ENCODE measurements at places on chromosomes 5 and 9. TPM values are rescaled to one million over a fixed set of nuclear protein-coding genes. Genes with fewer than 3 reads are reported as not detected.
A peak's percentile ranks its signal among the peaks of the same experiment; 100 is the strongest.

The IRX2 gene
- total RNA-seq, result 143 TPM

The FAM174A gene
- 18.5 TPM for total RNA-seq

The PCDHGB2 gene
- 9.9 TPM for total RNA-seq

The FOXD4L3 gene
- not detected for total RNA-seq

The UNC13B gene
- 51.9 TPM for total RNA-seq

The MAMDC2 gene
- 91.4 TPM for total RNA-seq

The CCDC183 gene
- 1.7 TPM for total RNA-seq

The CAMK4 gene
- 16.9 TPM for total RNA-seq

GRCh38 chr5:136011414-136012001 lies 17.3 kb upstream of the TGFBI start:
- H3K4me1 ChIP-seq, result peaks cover 42% of the 10 kb centered on the region
- DNase-seq, result no peak
- H3K27me3 ChIP-seq, result no peaks in the 10 kb centered on the region
- no peak overlapping the region for H3K4me3 ChIP-seq
- H3K36me3 ChIP-seq, result no peaks in the 10 kb centered on the region

- H3K4me3 ChIP-seq, result peak overlapping the region; percentile 50
- no peaks in the 10 kb centered on the region for H3K36me3 ChIP-seq
Measured at GRCh38 chr5:181217803-181218062, 5.3 kb upstream of the TRIM41 start.

DNA sequence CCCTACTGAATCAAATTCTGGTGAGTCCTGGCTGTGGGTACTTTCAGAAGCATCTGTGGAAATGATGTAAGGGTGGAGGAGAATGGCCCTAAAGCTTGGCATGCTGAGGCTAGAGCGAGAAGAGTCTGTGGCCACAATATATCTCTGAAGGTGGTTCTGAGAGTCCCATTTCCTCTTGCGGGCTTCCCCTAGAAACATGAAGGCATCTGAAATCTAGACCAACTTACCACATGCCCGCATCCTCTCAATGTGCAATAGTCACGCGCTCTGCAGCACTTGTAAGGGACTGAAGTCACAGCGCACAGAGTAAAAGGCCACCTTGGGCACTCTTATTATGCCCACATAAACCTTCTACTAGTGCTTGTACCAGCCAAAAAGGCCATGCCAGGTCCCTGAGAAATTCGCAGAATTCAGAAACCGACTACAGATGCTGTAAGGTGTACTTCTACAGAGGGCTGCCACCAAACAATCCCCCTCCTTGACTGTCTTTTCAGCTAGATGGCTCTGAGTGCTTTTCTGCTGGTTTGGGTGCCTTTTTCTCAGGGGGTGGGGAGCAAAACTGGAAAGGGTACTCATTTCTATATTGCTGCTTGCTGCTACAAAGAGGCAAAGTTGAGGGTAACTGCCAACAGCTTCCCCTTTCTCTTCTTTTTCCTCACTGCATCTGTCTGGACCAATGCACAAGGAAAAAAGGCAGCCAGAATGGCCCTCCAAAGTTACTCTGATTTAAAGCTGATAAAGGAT lies 107.3 kb downstream of the ZDHHC21 start:
- no peak for DNase-seq
- no peaks in the 10 kb centered on the region for H3K36me3 ChIP-seq
- no peak overlapping the region for H3K4me3 ChIP-seq
- no peaks in the 10 kb centered on the region for H3K4me1 ChIP-seq
- H3K27me3 ChIP-seq, result no peaks in the 10 kb centered on the region

GRCh38 chr5:115758356-115758755 lies 58.1 kb downstream of the CDO1 start:
- no peaks in the 10 kb centered on the region for H3K27me3 ChIP-seq
- no peak overlapping the region for H3K27ac ChIP-seq
- H3K4me1 ChIP-seq, result no peaks in the 10 kb centered on the region
- H3K4me3 ChIP-seq, result no peak overlapping the region
- no peaks in the 10 kb centered on the region for H3K36me3 ChIP-seq

- H3K36me3 ChIP-seq, result no peaks in the 10 kb centered on the region
- no peak for DNase-seq
- no peaks in the 10 kb centered on the region for H3K4me1 ChIP-seq
- no peaks in the 10 kb centered on the region for H3K27me3 ChIP-seq
- no peak overlapping the region for H3K4me3 ChIP-seq
- no peak overlapping the region for H3K27ac ChIP-seq
Measured at GRCh38 chr5:4198461-4198860, 602.8 kb downstream of the IRX1 start.

DNA sequence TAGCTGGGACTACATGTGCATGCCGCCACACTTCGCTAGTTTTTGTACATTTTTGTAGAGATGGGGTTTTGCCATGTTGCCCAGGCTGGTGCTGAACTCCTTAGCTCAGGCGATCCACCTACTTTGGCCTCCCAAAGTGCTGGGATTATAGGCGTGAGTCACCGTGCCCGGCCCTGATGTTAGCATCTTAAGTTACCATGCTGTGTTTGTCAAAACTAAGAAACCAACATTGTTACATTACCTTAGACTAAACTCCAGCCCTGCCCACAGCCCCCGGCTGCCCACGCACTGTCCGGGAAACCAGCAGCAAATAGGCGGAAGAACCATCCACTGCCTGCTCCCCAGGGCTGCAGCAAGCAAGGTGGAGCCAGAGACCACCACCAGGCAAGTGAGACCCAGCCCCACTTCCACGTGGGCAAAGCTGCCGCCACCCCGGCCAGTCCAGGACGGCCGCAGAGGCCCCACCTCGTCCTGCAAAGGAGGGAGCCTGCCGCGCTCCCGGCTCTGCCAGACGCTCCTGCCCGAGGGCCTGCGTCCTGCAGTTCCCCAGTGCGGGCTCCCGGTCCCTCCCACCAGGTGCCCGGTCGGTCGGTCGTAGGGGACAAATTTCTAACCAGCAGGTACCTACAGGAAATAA lies 35.7 kb upstream of the TXN start:
- no peak overlapping the region for H3K4me3 ChIP-seq
- H3K36me3 ChIP-seq, result no peaks in the 10 kb centered on the region
- no peaks in the 10 kb centered on the region for H3K27me3 ChIP-seq
- no peak for DNase-seq
- no peaks in the 10 kb centered on the region for H3K4me1 ChIP-seq
- no peak overlapping the region for H3K27ac ChIP-seq

GRCh38 chr5:167936944-167937634 lies 354.4 kb upstream of the WWC1 start:
- H3K36me3 ChIP-seq, result no peaks in the 10 kb centered on the region
- no peak overlapping the region for H3K4me3 ChIP-seq
- no peaks in the 10 kb centered on the region for H3K4me1 ChIP-seq
- H3K27me3 ChIP-seq, result no peaks in the 10 kb centered on the region
- no peak overlapping the region for H3K27ac ChIP-seq

GRCh38 chr9:132651259-132651658 lies 18.5 kb downstream of the DDX31 start:
- no peak for DNase-seq
- no peak overlapping the region for H3K4me3 ChIP-seq
- peaks cover 51% of the 10 kb centered on the region for H3K36me3 ChIP-seq
- no peaks in the 10 kb centered on the region for H3K4me1 ChIP-seq

GRCh38 chr9:30299126-30299780 lies 2085.2 kb upstream of the ACO1 start:
- H3K4me1 ChIP-seq, result no peaks in the 10 kb centered on the region
- no peak overlapping the region for H3K27ac ChIP-seq
- DNase-seq, result no peak
- H3K4me3 ChIP-seq, result no peak overlapping the region
- no peaks in the 10 kb centered on the region for H3K36me3 ChIP-seq

- no peak for DNase-seq
- H3K36me3 ChIP-seq, result peaks cover 42% of the 10 kb centered on the region
- H3K27ac ChIP-seq, result no peak overlapping the region
- H3K4me3 ChIP-seq, result no peak overlapping the region
- no peaks in the 10 kb centered on the region for H3K27me3 ChIP-seq
- H3K4me1 ChIP-seq, result peaks cover 31% of the 10 kb centered on the region
Measured at GRCh38 chr5:173913686-173914321, 25.7 kb downstream of the CPEB4 start.

DNA sequence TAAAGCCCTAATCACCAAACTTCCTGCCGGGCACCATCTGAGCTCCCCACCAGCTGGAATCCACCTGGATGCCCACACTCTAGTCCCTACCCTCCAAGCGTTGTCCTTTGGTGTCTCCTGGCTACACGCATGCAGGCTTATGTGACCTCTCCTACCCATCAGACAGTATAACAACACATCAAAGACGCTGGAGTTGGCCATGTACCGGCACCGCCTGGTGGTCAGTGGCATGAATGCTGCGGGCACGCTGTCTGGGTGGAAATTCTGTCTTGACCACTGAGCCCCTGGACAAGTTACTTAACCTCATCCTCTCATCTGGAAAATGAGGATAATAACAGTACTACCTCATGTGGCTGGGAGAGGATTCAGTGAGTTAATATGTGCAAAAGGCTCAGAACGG lies 23.4 kb upstream of the CORO2A start:
- H3K4me3 ChIP-seq, result no peak overlapping the region
- no peaks in the 10 kb centered on the region for H3K27me3 ChIP-seq
- DNase-seq, result no peak
- peaks cover 23% of the 10 kb centered on the region for H3K4me1 ChIP-seq
- H3K27ac ChIP-seq, result peak overlapping the region; percentile 23
- H3K36me3 ChIP-seq, result peaks cover 5% of the 10 kb centered on the region

DNA sequence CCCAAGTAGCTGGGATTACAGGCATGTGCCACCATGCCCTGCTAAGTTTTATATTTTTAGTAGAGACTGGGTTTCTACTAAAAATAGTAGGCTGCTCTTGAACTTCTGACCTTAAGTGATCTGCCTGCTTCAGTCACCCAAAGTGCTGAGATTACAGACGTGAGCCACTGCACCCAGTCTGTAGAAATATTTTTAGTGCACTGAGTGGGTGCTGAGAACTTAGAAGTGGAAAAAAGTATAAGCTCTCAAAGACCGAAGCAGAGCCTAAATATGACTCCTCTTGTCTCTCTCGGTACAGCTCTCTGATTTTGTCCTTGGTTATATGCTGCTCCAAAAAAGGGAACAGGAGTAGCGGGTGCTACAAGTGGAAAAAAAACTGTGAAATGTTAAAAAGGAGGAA lies 353.8 kb upstream of the IZUMO3 start:
- H3K27ac ChIP-seq, result no peak overlapping the region
- H3K4me3 ChIP-seq, result no peak overlapping the region
- no peak for DNase-seq
- no peaks in the 10 kb centered on the region for H3K36me3 ChIP-seq
- H3K4me1 ChIP-seq, result no peaks in the 10 kb centered on the region
- no peaks in the 10 kb centered on the region for H3K27me3 ChIP-seq

GRCh38 chr5:178241231-178241663 lies 8.6 kb upstream of the PHYKPL start:
- H3K4me1 ChIP-seq, result peaks cover 40% of the 10 kb centered on the region
- no peaks in the 10 kb centered on the region for H3K27me3 ChIP-seq
- H3K27ac ChIP-seq, result no peak overlapping the region

- DNase-seq, result no peak
- H3K4me1 ChIP-seq, result no peaks in the 10 kb centered on the region
- H3K36me3 ChIP-seq, result no peaks in the 10 kb centered on the region
- H3K27me3 ChIP-seq, result no peaks in the 10 kb centered on the region
Measured at GRCh38 chr5:54324651-54325271, 14.4 kb upstream of the ARL15 start.

- no peaks in the 10 kb centered on the region for H3K27me3 ChIP-seq
- no peak overlapping the region for H3K4me3 ChIP-seq
- H3K27ac ChIP-seq, result no peak overlapping the region
- H3K36me3 ChIP-seq, result no peaks in the 10 kb centered on the region
- DNase-seq, result no peak
Measured at GRCh38 chr5:14557203-14557770, 24.3 kb upstream of the OTULINL start.

DNA sequence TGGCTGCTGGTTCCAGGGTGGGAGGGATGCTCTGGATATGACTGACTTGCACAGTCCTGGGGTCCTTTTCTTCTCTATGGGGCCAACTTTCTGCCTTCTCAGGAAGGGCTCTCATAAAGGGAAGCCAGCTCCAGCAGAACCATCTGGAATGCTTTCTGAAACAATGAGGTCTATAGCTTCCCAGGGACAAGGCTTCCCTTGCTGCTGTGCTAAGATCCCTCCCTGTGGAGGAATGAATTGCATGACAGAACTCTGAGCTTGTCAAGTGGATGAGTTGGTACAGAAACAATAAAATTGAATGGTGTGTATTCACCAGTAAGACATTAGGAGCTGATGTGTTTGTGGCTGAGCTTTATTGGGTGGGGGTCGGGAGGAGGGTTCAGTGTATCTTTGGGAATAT lies 19.8 kb downstream of the CKMT2 start:
- H3K4me3 ChIP-seq, result no peak overlapping the region
- no peak for DNase-seq
- peaks cover 38% of the 10 kb centered on the region for H3K36me3 ChIP-seq
- H3K27ac ChIP-seq, result no peak overlapping the region

Measured in stomach (tissue), 19 donors.